ENCODE measurements at places on chromosomes 6 and 20. TPM values are rescaled to one million over a fixed set of nuclear protein-coding genes. Genes with fewer than 3 reads are reported as not detected.
A peak's percentile ranks its signal among the peaks of the same experiment; 100 is the strongest.

LSM14B gene
- polyA plus RNA-seq: 33.5 TPM

TCP11 gene
- not detected for polyA plus RNA-seq

PSMF1 gene
- 138 TPM for polyA plus RNA-seq

GPLD1 gene
- not detected for polyA plus RNA-seq

AIF1 gene
- polyA plus RNA-seq: 2,310 TPM

GRCh38 chr20:6140947-6141346 lies 18.1 kb upstream of the FERMT1 start:
- H3K36me3 ChIP-seq: no peaks in the 10 kb centered on the region
- H3K27me3 ChIP-seq: no peaks in the 10 kb centered on the region
- H3K4me1 ChIP-seq: no peaks in the 10 kb centered on the region
- no peak overlapping the region for H3K4me3 ChIP-seq
- no peak for DNase-seq

DNA sequence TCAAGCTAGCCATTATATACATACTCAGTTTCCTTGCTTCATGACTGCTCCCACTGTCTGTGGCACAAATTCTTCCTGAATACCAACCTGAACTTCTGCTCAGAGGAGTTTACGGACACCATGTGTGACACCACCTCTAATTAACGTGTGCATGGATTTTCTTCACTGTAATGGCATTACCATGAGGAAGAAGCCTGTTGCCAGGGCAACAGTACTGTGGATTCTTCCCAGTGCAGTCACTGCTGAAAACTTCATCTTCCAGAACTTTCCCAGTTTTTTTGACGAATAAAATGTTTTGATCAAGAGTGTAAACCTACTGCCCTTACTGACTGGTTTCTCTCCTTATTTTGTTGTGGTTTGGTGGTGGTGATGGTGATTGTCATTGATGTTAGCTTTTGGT lies 444.3 kb upstream of the NRSN1 start:
- no peak for DNase-seq
- no peaks in the 10 kb centered on the region for H3K27me3 ChIP-seq
- H3K4me1 ChIP-seq: no peaks in the 10 kb centered on the region
- H3K36me3 ChIP-seq: no peaks in the 10 kb centered on the region
- no peak overlapping the region for H3K27ac ChIP-seq
- H3K4me3 ChIP-seq: no peak overlapping the region

- H3K27me3 ChIP-seq: no peaks in the 10 kb centered on the region
- no peaks in the 10 kb centered on the region for H3K4me1 ChIP-seq
- no peak for DNase-seq
- no peak overlapping the region for H3K27ac ChIP-seq
- no peak overlapping the region for H3K4me3 ChIP-seq
Observed at GRCh38 chr6:21115111-21115510, 478.4 kb upstream of the SOX4 start.

DNA sequence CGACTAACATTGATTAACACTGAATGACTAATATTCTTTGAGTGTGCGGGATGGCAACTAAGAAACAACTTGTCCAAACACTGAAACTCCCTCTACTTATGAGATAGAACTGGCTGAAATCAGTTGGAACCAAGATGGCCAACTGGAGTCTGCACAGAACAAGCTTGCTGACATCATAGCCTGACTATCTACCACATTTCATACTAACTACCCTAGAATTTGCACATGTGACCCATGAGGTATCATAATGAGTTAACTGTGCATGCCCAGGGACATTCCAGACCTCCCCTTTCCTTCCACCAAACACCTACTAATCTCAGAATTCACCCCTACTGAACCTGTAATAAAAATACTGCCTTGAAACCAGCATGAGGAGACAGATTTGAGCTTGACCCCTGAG lies 43.2 kb downstream of the PHIP start:
- peaks cover 11% of the 10 kb centered on the region for H3K4me1 ChIP-seq
- H3K27me3 ChIP-seq: no peaks in the 10 kb centered on the region
- no peak overlapping the region for H3K4me3 ChIP-seq
- no peak for DNase-seq
- H3K36me3 ChIP-seq: peaks cover 32% of the 10 kb centered on the region

- H3K36me3 ChIP-seq: no peaks in the 10 kb centered on the region
- H3K4me1 ChIP-seq: no peaks in the 10 kb centered on the region
- H3K4me3 ChIP-seq: no peak overlapping the region
- no peak overlapping the region for H3K27ac ChIP-seq
- no peaks in the 10 kb centered on the region for H3K27me3 ChIP-seq
Observed at GRCh38 chr6:109182578-109182977, 87.3 kb downstream of the CEP57L1 start.

DNA sequence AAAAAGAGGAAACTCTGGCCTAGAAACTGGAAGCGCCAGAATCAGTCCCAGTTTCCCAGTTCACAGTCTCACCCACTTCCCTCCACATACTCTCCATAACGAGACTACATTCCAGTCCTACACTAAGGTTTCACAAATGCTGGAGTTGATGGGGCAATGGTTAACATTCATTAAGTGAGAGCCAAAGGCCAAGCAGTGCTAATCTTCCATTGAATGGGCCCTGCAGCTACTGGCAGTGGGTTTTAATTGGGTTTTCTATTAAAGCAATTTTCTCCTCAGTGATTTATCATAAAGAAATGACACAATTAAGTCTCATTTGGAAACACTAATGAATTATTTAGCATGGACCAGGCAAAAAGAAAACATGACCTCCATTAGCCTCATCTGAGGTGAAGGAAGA lies 20.8 kb upstream of the NRSN1 start:
- H3K27ac ChIP-seq: no peak overlapping the region
- H3K4me1 ChIP-seq: no peaks in the 10 kb centered on the region
- no peaks in the 10 kb centered on the region for H3K27me3 ChIP-seq
- no peak overlapping the region for H3K4me3 ChIP-seq
- no peaks in the 10 kb centered on the region for H3K36me3 ChIP-seq

DNA sequence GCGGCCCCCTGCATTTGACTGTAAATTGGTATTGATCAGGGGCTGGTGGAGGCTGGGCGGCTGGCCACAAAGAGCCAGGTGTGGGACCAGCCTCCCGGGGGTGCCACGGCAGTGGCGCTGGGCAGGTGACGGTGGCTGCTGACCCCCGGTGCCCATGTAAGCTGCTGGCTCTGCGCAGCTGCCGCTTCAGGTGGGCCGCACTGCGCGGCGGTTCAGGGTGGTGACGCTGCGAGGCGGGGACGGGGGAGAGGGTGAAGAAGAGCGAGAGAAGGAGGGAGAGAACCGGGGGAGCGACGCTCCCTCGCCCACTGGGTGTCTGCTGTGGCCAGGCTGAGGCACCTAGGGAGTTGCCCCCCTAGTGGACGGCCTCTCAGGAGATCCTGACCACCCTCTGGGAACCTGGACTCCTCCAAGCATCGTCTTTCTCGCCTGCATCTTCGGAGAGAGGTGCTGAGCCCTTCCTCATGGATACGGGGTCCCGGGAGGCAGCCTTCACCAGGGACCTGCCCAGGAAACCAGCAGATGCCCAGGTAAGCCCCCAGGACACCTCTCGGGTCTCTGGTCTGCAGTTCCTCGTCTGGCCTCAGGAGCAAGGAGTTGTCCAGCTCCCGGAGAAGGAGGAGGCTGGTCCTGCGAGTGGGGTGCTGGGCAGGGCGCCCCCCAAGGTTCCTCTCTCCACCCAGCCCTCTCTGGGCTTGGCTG lies 77.5 kb upstream of the GATA5 start:
- H3K4me1 ChIP-seq: no peaks in the 10 kb centered on the region
- H3K27me3 ChIP-seq: peaks cover 17% of the 10 kb centered on the region
- H3K27ac ChIP-seq: no peak overlapping the region

- H3K27me3 ChIP-seq: no peaks in the 10 kb centered on the region
- H3K4me3 ChIP-seq: no peak overlapping the region
- H3K4me1 ChIP-seq: peaks cover 15% of the 10 kb centered on the region
- DNase-seq: no peak
- no peak overlapping the region for H3K27ac ChIP-seq
Observed at GRCh38 chr6:110490110-110490509, 13.7 kb upstream of the SLC22A16 start.

DNA sequence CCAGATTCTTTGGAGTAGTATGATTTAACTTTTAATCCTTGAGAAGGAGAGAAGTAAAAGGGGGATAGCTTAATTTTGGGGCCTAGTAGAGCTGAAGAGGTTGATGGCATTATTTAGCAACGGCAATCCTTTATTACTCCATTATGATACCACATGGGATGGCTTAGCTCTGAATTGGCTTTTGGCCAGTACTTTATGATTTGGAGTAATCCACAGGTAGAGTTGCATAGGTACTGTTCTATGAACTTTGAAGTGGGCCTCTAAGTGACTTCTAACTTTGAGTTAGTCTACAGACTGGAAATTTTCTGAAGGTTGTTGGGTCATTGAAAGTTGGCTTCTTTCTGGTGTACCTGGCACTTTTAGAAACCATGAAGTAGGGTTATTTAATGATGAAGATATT lies 11.6 kb downstream of the YWHAB start:
- H3K27me3 ChIP-seq: no peaks in the 10 kb centered on the region
- H3K4me3 ChIP-seq: peak overlapping the region; percentile 37
- peaks cover 65% of the 10 kb centered on the region for H3K4me1 ChIP-seq
